Posterior vena cava (tissue), 2 donors: ENCODE measurements at places on chromosomes 12 and 14. TPM values are rescaled to one million over a fixed set of nuclear protein-coding genes. Genes with fewer than 3 reads are reported as not detected.

The KRT78 gene
- total RNA-seq: not detected

The TSHR gene
- 0.29 TPM for total RNA-seq

The C3AR1 gene
- 17.1 TPM for total RNA-seq

The KRT6C gene
- not detected for total RNA-seq

The MYH6 gene
- total RNA-seq: 1.3 TPM

DNA sequence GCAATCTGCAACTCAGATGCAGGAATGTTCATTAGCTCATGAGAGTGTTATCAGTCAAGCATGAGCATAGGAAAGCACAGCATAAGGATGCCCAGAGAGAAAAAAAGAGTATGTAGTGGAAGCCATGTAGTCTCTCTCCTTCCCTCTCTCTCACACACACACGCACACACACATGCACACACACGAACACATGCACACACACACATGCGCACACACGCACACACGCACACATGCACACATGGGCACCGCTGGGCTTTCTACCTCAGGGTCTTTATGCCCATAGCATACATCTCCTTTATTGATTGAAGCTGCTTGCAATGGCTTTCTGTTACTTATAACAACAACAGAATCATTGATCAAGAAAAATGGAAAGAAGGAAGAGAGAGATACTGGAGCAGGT is 240.9 kb downstream of the ETNK1 start:
- DNase-seq: no peak

- DNase-seq: no peak
Observed at GRCh38 chr12:110501399-110501751, 536 bp downstream of the VPS29 start.

DNA sequence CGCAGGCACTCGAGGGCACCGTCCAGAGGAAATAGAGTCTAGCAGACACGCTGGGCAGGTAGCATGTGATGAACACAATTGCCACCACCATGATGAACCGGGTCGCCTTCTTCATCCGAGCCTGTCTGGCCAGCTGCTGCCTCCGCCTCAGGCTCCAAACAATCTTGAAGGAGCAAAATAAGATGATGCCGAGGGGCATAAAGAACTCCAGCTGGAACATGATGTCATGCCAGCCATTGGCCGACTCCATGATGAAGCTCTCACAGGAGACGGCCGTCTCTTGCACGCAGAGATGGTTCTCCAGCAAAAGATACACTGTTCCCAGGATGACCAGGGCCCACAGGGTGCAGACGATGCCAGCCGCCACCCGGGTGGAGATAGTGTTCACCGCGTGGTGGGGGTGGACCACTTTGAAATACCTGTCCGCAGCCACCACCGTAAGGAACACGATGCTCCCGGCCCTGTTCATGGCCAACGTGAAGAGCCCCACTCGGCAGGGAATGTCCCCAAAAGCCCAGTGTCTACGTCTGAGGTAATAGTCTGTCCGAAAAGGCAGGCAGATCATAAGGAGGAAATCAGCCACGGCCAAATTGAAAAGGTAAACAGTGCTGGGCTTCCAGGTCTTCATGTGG is 945 bp downstream of the HCAR1 start:
- DNase-seq: peak; percentile 61

DNA sequence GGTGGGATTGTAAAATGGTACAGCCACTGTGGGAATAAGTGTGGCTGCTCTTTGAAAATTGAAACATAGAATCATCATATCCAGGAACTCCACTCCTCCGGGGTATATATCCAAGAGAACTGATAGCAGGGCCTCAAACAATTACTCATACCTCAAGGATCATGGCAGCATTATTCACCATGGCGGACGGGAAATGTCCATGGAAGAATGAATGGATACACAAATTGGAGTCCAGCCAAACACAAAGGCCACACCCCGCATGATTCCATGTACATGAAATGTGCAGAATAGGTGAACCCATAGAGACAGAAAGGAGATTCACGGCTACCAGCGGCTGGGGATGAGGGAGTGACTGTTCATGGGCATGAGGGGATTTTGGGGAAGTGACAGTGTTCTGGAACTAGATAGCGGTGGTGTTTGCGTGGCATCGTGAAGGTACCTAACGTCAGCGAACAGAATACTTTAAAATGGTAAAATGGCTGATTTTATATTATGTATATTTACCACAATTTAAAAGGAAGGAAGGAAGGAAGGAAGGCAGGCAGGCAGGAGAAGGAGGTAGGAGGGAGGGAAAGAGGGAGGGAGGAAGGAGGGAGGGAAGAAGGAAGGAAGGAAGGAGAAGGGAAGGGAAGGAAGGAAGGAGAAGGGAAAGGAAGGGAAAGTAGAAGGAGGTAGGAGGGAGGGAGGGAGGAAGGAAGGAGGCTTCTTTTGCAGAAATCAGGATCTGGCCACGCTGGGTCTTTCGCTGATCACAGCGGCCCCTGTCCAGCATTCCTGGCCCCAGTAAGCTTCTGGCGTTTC is 14.1 kb upstream of the NCOR2 start:
- DNase-seq: no peak

- DNase-seq: no peak
Observed at GRCh38 chr12:89593233-89593632, 67.4 kb upstream of the POC1B start.

DNA sequence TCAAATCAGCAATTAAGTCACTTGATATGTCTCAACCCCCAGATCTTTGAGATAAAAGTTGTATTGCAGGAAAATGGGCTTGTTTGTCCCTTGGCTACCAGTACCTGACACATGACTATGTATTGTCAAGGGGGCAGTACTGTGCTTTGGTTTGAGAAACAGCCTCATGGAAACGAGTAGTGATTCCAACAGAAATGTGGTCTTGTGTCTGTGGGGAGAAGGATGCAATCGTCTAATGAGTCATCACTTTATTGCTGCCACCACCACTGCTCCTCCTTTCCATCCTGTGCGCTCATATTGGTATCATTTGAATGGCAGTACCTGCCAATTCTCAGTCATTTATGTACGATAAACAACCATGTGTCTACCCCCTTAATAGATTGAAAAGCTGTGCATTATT is 72.8 kb upstream of the ARHGAP5 start:
- DNase-seq: no peak

DNA sequence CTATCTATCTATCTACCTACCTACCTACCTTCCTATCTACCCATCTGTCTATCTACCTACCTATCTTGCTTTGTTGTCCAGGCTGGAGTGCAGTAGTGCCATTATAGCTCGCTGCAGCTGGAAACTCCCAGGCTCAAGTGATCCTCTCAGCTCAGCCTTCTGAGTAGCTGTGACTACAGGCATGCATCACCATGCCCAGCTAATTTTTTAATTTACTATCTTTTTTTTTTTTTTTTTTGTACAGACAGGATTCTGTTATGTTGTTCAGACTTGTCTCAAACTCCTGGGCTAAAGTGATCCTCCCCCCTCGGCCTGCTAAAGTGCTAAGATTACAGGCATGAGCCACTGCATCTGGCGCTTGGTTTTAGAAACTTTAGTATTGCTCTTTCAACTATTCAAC is 762.4 kb downstream of the SLC6A15 start:
- no peak for DNase-seq

- no peak for DNase-seq
Observed at GRCh38 chr12:110004598-110004997, 5.4 kb downstream of the ANKRD13A start.
